Kidney glomerular epithelial cell (primary cell): ENCODE measurements at places on chromosomes 12 and 14.

DNA sequence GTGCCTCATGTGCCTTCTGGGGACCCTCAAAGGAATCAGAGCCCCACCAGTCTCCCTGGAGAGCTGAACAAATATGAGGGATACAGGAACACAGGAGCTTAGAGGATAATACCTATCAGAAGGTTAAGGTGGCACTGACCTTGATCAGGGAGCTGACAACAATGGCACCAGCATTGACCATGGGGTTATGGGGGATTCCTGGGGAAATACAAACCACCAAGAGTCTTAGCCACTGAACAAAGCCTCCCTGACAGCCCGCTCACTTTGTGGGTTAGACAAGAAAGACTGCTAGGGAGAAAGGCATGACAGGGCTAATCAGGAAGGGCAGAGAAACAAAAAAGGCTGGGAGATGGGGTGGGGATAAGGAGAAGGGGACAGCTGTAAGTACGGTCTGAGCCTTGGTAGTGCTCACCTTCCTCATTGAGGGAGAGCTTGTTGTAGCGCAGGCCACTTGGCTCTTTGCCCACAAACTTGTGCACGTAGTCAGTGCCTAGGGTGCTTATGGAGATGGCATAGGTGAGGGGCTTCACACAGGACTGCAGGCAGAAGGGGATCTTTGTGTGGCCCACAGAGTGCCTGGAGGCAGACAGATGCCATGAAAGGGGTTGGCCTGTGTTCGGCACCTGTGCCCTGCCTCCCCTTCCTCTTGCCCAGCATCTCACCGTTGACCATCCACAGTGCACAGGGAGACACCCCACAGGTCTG is 9.3 kb downstream of the SPRYD4 start:
- no peak for DNase-seq

DNA sequence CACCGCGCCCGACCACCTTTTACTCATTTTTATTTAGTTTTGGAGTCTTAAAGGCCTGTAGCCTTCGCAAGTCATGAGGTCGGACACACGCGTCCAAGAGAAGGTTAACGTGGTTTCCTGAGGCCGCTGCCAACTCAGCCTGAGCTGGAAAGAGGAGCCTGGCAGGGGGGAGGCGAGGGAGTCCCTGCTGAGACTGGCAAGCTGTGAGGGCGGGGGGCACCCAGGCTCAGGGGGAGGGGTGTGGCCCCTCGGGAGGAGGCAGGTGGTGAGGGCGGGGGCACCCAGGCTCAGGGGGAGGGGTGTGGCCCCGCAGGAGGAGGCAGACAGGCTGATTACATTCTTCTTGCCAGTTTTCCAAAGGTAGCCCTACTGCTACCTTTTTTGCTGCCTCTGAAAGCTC is 143.2 kb downstream of the PIWIL1 start:
- no peak for DNase-seq

DNA sequence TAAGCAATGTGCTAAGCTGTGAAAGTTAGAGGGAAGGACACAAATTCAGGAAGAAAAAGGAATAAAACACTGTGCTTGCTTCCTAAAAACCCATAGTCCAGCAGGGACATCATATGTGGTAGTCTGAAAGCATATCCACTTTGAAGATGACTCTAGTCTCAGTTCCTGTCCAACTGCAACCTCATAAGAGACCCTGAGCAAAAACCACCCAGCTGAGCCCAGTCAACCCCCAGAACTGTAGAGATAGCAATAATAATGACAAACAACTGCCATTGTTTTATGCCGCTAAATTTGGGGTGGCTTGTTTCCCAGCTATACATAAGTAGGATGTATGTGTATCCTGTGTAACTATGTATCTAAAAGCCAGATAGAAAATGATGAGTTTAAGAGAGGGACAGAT is 3.9 kb upstream of the SERPINA4 start:
- no peak for DNase-seq

DNA sequence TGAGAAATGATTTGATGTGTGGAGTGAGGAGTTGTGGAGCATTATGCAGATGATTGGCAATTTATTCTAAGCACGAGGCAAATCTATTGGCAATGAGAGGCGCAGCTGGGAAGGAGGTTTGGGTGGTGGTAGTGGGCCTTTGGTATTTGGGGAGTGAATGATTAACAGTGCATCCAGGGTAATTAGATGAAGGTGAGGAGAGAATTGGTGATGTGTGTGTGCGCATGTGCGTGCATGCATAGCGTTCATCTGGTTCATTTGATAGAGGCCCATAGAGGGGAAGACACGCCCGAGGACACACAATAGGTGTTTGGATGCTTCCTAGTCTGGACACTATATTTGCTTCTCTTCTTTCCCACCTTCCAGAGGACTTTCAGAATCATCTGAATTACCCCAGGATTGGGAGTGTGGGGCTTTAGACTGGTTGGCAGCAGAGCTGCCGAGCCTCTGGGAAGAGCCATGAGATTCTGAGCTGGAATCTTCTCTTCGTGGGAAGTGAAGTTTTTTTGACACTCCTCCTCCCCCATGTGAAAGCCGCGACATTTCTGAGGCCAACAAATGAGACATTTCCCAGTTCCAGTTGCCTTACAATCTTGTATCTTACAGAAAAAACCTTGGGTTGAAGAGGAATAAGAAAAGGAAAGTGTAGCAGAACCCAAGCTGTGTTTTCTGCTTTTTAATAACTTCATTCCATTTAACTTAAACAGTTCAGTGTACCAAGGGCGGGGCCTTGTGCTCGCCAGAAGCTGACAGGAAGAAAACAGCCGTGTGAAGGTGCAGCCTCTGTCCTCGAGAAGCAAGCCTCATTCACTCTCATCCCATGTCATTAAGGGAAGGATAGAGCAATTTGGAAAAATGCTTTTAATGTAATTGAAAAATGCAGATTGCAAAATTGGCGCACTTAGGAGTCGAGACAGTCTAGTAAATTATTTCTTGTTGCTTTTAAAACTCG is 65.2 kb downstream of the SLC25A47 start:
- DNase-seq: peak; percentile 33

DNA sequence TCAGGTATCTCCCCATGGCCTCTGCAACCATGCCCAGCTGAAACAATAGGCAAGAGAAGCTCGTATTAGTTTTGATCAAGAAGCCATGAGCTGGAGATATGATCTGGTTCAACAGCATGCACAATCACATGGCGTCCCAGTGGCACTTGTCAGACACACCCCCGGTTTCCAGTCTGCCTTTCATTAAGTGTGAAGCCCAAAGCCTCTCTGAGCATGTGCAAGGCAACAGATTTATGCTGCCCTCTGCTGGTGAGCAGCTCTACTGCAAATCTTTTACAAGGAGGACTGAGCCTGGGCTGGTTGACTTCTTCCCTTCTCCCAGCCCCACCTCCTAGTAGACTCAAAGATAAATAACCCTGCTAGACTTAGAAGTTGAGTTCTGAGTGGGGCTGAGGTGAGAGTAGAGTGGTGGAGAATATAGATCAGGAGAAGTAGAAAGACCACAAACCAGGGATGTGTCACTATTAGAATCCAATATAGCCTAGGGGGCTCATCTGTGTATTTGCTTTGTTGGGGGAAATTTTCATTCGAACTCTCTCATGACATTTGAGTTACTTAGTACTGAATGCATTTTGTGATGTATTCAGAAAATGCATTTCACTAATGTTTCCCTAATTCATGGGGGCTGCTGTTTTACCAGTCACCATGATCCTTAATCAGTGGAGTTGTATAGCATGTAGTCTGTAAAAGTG is 53.7 kb upstream of the MBIP start:
- peak; percentile 72 for DNase-seq

DNA sequence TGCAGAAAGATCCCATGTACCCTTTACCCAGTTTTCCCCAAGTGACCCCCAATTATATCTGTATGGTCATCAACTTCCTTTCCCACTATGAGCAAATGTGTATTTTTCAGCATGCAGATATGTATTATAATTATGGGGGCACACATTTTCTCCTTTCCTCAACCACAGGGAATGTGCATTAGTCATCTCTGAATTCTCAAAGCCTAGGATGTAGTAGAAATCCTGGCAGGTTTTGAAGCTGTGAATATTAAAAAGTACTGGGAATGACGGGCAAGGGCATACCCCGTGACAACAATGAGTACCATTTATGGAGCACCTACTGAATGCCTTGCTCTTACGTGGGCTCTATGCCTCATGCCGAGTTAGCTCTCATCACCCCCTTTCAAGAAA is 71.5 kb downstream of the VWF start:
- DNase-seq: peak; percentile 37
